Stimulated activated CD8-positive, alpha-beta memory T cell treated with anti-CD3 and anti-CD28 coated beads, Interleukin-7, amount 100 ng/mL, for 1 hour (primary cell): ENCODE measurements at places on chromosomes 13 and 19.

GRCh38 chr13:48400850-48401291, 12.0 kb downstream of the LPAR6 start:
- no peak for DNase-seq

DNA sequence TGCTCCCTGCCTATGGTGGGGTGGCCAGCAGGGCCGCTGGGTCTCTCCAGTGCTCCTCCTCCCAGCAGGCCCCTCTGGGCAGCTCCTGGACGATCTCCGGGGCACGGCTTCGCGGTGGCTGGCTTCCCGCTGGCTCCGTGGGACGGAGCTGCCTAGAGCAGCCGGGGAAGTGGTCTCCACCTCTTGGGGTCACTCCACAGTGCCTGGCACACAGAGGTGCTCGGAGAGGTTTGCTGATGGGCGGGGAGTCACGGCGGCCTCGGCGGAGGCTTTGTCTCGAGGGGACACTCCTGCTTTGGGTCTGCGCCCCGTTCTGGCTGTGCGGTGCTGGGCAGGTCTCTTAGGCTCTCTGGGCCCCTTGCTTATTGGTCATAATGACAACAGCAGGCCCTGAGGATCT, 9.9 kb upstream of the CACTIN start:
- no peak for DNase-seq

DNA sequence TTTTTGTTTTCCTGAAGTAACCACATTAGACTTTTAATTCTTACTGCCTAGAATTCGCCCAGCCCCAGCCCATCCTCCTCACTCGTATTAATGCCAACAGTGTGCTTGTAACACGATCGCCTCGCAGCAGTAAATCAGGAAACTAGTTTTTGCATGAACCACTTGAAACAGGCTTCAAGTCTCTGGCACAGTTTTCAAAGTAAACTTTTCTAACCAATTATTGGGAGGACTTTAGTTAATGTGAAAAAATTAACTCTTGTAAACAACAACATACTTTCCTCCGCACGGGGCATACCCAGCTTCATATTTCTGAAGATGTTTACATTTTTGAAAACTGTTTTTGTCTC, 39.2 kb downstream of the TNFRSF19 start:
- no peak for DNase-seq

GRCh38 chr13:27533155-27533643, 82.8 kb upstream of the MTIF3 start:
- DNase-seq = peak; percentile 4

DNA sequence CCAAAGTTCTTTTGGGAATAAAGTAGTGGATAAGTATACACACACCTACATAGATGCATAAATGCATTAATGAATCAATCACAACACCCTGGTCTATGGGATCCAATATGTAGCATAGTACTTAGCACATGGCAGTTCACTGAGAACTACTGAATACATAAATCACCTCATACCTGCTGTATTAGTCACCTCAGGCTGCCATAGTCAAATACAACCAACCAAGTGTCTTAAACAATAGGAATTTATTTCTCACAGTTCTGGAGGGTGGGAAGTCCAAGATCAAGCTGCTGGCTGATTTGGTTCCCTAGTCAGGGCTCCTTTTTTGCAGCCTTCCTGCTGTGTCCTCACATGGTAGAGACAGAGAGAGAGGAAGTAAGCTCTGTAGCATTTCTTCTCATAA, 228.2 kb downstream of the NHLRC3 start:
- no peak for DNase-seq

DNA sequence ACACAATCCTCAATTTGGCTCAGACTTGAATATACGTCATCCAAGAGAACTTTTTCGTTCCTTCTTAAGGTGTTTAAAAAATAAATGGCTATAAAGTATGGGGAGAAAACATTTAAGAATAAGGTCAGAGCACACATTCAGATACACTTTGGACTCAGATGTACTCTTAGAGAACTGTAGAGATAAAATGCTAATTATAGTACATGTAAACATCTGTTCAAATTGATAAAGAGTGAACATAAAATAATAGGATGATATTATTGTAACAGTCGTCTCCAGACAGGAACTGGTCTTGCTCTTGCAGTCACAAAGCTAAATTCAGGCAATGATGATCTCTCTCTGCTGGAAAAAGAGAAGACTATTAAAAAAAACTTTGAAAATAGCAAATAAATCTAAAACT, 91.4 kb downstream of the RBM26 start:
- DNase-seq = no peak

DNA sequence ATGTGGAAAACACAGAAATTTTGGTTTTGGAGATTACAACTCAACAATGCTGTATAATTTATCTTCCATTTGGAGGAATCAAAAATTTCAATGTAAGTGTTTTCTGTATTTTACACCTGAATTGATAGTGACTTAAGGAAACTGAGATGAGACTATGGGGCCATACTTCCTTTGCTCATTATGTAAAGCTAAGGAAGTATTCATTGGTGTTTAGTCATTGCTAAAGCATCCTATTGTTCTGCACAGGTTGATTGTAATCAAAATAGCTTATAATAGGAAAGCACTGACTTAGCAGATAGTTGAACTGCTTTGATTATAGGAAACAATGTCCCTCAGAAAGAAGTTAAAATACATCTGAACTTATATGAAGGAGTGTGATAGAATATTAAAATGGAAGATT, 244.4 kb upstream of the SLITRK5 start:
- no peak for DNase-seq

- no peak for DNase-seq
Measured at GRCh38 chr13:97549201-97549600, 115.2 kb downstream of the RAP2A start.

- no peak for DNase-seq
Measured at GRCh38 chr19:42410371-42410770, 16.8 kb downstream of the LIPE start.

DNA sequence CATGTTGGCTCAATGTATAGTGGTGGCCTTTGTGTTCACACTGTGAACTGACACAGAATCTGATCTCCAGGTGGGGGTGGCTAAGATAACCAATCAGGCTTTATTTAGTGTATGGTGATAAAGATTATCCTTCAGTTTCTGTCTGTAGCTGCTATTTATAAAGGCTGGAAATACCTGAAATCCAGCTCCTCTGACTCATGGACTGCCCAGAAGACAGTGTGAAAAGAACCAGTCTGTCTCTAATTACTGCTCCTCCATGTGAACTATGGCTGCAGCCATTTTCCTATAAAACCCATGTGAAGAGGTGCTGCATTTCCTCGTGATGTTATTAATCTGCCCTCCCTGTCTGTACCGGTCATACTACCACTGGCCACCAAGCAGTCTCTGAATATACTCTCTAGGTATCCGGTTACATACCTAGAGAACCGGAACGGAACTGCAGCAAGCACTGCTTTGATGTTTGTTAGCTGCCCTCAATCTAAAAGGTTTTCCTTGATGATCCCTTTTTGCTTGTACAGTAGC, 238.0 kb downstream of the LHFPL6 start:
- no peak for DNase-seq

DNA sequence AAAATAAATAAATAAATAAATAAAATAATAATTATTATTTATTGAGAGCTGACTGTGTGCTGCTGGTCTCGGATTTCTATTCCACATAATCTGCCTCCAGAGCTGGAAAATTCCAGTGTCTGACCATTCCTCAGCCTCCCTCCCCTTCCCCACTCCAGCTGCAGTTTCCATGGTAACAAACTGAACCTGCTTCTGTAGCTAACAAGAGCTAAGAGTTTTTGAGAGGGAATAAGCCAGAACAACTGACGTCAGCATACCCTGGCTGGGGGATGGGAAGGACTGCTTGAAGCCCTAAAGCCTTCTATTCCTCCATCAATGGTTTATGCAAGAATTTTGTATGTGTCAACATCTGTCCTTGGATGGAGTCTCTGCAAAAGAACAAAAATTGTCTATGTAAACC, 26.0 kb upstream of the PEG3 start:
- no peak for DNase-seq

GRCh38 chr19:4676955-4677731, 7.0 kb upstream of the MYDGF start:
- no peak for DNase-seq

DNA sequence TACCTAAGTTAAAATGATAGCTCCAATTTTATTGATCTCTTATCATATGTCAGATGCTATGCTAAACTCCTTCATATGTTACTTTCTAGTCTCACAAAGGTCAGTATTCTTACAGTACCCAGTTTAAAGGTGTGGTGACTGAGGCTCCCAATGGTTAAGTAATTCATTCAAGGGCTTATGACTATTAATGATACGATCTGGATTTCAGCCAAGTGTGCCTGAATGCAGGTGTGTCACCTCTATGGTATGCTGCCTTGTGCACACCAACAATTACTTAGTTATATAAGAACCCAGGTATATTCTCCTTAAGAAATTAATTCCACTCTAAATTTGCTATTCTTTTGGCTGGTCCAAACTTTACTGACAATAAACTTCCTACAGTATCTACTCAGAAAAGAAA, 84.6 kb upstream of the TRPC4 start:
- no peak for DNase-seq

DNA sequence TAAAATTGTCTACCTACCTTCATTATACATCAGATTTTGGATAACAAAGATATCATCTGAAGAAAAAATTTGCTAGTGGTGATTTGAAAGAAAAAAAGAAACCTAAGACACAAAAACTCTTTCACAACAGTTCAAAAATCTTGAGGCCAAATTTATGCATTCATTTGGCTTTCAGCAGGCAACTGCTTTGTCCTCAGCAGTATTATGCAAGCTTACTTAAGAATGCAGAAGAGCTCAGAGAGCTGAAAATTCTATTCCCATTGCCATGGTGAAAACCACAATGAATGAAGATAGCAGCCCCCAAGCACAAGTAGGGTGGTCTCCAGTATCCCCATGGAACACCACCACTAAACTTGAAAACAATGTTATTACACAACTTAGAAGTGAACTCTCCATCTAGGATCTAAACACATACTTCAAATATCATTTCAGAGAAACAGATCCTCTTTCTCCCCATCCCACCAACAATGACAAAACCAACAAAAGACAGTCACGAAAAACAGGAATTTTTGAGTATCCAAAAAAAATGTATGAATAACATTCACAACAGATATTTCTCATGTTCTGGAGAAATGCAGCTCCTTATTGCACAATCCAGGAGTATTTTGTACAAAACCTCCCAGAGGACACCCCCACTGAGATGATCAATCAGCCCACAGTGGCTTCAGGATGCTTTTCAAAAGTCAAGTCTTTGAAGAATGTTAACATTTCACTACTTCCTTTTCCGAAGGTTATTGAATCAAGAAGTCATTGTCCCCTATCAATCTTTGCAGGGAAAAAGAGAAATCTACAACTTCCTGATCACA, 192.7 kb downstream of the LHFPL6 start:
- DNase-seq = no peak

DNA sequence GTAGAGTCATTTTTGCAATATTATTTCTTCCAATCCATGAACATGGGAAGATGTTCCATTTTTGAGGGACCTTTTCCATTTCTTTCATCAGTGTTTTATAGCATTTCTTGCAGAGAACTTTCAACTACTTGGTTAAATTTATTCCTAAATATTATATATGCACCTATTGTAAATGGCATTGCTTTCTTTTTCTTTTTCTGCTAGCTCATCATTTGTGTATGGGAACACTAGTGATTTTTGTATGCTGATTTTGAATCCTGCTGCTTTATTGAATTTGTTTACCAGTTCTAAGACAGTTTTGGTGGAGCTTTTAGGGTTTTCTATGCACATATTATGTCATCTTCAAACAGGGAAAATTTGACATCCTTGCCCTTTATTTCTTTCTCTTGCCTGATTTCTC, 7.2 kb upstream of the CYP4F2 start:
- DNase-seq = no peak

GRCh38 chr13:78298657-78299056, 304.7 kb downstream of the POU4F1 start:
- no peak for DNase-seq
